ENCODE measurements at places on chromosomes 6 and 20.

DNA sequence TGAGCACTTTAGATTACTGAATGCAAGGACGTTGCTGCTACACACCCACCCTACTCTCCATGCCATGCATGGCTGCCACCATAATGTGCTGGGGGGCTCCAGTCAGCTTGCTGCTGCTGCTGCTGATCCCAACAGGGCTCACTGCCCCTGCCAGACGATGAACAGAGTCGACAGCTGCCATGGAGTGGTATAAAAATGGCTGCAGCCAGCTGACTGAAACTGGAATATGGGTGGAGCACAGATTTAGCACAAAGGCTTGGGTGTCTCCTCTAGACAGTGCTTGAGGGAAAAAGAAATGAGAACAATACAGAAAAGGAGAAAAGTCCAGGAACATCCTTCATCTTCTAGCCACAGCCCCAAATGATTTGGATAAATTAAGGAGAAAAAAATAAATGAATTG is 150.7 kb downstream of the PDSS2 start:
- DNase-seq, result no peak

- DNase-seq, result no peak
Observed at GRCh38 chr6:133548423-133549159, 307.4 kb downstream of the EYA4 start.

DNA sequence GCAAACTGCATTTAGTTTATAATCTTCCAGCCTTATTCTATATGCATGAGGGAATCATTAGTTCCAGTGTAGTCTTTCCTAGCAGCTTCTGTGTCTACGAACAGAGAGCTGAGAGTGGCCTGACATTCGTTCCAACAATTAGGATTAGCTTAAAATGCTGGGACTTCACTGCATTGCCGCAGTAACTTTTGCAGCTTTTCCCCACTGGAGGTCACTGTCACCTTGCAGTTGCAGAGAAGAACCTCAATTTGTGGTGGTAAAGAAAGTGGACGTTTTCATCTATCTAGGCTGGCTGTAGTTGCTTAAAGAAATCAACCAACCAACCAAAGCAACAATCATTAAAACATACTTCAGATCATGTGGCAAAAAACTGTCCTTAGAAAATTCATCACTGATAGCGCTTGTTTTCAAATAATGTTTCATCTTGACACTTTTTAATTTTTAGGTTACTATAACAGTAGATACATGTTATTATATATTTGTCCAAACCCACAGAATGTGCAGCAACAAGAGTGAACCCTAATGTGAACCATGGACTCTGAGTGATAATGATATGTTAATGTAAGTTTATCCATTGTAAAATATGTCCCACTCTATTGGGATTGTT is 12.2 kb downstream of the MYLK4 start:
- peak; percentile 85 for DNase-seq

DNA sequence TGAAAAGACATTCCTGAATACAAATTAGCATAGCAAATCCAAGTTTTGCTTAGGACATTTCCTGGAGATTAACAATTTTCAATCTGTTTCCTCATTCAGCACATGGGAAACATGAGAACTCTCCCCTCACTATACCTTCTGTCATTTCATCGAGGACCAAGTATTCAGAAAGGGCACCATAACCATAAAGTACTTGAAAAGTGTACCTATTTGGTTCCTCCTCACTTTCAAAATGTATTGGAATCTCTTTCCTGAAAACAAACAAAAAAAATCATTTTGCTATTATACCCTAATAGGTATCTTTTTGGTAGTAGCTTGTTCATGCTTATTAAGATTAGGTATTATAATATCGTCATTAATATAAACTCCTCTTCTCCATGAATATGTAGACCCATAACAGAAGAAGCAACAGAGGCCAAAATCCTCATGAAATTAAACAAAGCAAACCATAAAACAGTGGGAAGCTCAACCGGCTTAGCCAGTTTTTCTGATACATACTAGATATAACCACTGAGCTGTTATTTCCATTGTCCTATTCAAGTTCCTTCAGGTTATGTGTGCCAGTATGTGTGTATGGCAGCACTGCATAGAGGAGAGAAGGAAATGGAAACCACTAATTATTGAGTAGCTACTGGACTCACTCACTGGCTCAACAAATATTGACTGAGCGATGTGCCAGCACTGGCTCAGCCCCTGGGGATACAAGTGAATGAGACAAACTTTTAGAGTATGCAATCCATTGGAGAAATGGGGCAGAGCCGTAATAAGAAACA is 274.0 kb downstream of the MAFB start:
- no peak for DNase-seq

DNA sequence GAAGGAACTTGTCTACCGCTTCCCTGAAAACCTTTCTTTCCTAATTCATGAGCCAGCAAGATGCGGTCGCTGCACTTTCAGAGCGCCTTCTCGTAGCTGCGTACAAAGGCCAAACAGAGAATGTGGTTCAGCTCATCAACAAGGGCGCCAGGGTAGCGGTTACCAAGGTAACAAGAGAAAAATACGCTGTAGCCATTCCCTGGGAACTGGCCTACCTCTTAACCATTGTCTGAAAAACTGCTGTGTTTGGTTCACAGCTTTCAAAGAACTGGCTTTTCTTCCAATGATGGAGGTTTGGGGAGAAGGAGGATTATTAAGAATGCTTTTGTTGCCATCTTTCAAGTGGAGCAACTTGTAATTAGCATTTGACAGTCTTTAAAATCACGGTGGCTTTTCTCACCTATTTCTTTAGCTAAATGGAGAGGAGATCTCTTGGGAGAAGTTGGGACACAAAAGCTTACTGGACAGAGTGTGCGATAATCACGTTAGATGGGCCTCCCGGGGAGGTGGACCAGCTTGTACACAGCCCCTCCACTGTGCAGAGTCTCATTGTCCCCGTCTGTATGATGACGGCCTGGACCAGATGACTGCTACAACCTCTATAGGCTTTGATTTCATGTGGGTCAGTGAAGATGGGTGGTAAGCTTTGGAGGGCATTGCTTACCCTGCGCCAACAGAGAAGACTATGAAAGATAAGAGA is 71.5 kb downstream of the LYRM2 start:
- no peak for DNase-seq

DNA sequence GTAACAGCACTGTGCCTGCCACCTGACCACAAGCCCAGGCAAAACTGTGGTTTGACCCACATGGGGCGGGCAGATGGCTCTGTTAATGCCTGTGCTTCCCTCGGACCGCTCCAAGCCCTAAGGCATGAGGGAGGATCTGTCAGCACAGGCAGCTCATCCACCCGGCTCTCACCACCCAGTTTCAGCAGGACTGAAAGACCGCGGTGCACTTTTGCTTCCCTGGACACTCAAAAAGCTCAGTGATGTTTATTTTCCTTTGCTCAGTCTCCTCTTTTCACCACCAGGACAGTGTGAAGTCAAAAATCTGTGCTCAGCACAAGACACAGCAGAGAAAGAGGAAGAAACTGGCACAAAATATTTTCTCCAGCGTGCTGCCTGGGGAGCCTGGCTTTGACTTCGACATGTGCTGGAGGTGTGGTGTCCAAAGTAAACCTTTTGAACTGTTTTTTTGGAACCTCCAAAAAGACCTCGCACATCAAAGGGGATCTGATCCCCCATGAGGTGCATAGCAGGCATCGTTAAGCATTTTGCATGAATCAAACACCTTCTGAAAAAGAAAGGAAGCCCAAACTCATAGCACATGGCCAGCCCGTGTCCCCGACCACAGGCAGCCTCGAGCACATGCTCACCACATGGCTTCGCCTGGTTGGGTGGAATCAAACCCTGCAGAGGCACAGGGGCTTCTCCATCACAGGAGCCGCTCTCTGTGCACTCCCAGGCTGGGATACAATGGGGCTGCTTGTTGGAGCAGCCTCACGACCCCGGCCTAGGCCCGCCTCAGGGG is 441.7 kb upstream of the JARID2 start:
- no peak for DNase-seq

GRCh38 chr6:31187780-31188194 is 17.3 kb upstream of the POU5F1 start:
- DNase-seq, result no peak

DNA sequence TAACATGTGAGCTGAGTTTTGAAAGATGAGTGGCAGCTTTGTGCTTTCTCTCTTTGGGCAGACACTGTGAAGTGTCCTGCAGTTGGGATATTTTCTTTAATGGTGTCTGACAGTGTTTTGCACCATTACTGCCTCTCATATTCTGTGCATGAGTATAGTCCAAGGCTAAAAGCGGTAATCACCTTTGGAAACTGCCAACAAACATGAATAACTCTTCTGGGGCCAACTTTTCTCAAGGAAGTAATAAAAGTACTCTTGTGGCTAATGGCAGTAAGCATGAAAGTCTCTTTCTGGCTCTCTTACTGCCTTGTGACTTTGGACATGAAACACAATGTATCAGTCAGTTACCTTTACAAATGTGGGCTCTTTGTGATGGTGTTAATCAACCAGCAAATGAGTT is 91.7 kb upstream of the SOX4 start:
- DNase-seq, result no peak

DNA sequence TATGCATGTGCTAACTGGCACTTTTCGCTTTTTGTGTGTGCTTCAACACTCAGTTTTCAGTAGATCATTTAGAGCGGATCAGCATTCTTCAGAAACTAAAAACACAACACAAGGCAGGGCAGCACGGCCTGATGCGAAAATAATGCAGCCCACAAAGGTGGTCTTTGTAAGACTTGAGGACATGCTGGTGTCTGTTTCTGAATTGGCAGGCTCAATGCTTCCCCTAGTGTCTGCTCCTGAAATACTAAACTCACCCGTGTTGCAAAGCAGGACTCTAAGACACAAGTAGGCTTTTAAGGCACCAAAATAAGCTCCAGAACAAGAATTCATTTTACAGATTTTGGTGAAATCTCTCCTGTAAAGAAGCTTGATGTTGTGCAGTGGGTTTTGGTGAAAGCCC is 676.5 kb downstream of the TENT5A start:
- peak; percentile 51 for DNase-seq

DNA sequence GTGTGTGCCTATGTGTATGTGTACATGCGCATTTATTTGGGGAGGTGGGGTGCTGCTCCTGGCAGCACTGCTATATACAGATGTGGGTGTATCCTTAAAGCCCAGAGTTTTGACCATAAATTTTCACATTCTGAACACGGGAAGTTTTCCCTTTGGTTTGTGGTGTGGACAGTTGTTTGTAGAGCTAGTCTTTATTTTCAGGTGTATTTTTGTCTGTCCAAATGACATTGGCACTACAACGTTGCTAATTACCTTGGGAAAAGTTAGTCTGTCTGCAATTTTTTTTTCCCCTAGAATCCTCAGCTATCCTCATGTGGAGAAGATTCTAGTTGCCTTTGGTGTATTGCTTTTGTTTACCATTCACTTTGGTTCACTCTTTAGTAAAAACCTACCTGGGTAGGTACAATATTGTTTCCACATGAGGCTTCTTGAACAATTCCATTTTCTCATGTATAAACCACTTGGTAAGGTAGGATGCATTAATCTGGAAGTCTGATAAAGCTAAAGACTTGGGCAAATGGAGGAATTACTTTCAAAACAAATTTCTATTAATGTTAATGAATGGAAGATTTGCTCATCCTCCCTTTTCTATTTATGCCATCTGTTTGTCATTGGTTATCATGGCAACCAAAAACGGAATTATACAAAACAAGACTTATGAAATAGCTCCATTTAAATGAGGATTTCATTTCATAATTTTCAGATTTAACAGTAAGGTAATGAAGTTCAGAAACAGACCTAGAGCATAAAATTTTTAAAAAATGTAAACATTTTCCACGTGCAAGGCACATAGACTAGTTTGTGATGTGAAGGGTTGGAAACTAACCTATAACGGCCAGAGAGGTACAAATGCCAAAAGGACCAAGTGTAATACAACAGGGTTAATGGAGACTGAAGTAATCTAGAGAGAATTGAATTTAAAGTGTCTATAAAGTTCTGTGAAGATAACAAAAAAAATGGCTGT is 3.9 kb downstream of the CCN2 start:
- DNase-seq, result no peak

DNA sequence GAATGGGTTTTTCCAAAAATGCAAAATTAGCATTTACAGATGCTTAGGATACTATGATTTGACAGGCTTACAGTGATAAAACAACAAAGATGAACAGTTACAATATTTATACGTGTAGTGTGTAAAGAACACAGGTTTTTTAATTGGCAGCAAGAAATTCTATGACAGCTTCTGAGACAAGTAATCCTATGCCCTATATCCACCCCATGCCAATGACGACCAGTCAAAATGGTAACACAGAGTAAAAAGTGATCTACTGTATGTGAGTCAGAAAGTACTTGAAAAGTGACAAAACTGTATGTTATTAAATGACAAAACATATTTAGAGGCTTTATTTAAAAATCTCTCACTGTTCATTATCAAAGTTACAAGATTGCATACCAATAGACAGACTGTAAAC is 99.5 kb downstream of the PRDM1 start:
- DNase-seq, result no peak

- DNase-seq, result peak; percentile 87
Observed at GRCh38 chr6:42367353-42368011, 84.2 kb downstream of the TRERF1 start.

- no peak for DNase-seq
Observed at GRCh38 chr6:111718990-111719389, 113.3 kb upstream of the TRAF3IP2 start.

DNA sequence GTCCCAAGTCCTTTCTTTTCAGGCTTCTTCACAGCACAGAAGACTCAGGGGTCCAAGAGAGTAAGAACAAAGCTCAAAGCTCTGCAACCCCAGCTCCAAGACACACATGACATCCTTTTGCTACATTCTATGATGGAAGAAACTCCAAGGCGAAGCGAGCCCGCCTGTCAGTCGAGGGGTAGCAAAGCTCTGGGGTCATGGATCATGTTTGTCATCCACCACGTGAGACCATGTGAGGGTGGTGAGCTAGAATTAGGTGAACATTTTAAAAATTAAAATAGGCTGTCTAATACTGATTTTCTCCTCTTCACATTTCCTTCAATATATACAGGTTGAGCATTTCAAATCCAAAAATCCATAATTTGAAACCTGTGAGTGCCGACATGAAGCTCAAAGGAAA is 189.6 kb downstream of the TTLL2 start:
- no peak for DNase-seq

DNA sequence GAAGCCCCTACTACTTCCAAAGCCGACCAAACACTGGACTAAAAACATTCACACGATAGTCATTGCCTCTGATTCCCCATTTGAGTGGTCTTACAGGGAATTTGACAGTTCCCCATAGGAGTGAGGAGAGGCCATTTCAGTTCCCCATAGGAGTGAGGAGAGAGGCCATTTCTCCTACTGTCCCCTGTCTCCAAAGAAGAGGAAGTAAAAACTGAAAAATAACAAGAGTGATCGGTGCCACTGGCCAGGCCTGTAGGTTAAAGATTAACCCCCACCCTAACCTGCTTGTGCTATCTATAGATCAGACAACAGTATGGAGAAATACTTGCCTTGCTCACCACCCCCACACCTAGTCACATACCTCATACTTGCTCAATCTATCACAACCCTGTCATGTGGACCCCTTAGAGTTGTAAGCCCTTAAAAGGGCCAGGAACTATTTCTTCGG is 204.0 kb upstream of the MOCS1 start:
- no peak for DNase-seq

DNA sequence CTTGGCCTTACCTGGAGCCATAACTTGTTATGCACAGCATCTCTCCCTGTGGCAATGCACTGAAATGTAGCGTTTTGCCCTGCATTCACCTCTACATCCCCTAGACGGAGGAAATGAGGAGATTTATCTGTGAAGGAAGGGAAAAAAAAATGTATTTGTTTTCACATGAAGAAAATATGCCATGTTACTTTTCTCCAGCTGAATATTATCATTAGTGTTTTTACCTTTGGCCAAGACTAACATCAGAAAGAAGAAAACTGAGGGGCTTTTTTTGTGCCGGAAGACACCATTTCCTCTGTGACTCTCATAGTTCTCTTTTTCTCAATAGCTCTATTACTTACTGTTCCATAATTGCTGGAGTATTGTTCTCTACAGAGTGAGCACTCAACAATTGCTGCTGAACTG is 280.4 kb downstream of the PTPRK start:
- peak; percentile 31 for DNase-seq
